Activated CD4-positive, alpha-beta T cell treated with anti-CD3 and anti-CD28 coated beads, Interleukin-2, amount 10 ng/mL, durations not matched to agents 7 days and 5 days (primary cell): ENCODE measurements at places on chromosomes 12 and 14.

GRCh38 chr12:93682846-93683261 is 5.7 kb downstream of the CRADD start:
- DNase-seq: no peak

DNA sequence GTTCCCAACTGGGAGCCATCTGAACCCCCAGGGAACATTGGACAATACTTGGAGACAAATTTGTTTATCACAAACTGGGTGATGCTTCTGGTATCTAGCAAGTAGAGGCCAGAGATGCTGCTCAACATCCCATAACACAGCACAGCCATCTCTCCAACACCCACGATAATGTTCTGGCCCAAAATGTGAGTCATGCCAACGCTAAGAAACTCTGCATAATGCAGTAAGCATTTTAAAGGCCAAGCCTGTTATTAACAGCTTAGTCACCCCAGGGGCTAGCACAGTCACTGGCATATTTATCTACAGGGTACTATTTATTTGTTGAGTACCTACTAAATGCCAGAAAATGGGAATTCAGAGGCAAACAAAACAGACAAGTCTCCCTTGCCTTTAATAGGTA is 873.1 kb upstream of the TMEM132C start:
- DNase-seq: no peak

DNA sequence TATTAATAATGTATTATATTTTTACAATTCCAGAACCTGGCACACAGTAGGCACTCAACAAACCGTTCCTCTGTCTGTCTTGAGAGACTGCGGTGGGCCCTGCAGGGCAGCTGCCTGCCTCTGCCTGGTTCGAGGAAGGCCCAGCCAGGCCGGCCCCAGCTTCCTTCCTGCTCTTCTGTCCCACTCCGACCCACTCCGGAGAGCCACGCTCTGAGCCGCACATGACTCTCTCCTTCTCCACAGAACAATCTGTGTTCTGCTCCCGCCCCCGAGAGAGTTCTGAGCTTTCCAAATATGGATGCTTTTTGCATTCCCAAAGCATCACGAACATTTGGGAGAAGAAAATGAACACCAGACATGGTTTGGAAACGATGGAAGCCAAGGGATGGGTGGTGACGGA is 57.3 kb downstream of the TTC7B start:
- no peak for DNase-seq

- DNase-seq: no peak
Observed at GRCh38 chr14:79734656-79735055, 476.6 kb downstream of the DIO2 start.

DNA sequence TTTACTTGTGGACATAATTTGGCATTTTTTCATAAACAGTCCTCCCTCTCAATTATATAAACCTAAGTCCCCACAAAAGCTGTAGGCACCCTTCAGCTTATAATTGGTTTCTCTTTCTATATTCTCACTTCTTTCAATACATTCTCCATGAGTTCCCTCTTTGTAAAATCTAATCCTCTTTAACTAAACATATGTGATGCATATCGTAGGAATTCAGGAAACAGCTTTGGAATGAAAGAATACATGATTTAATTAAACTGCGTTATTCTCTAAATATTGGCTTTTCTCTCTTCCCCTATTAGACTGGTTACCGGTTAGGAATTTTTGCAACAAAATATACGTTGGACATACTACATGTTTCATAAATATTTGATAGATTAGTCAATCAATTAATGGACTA is 1122.6 kb downstream of the FLRT2 start:
- no peak for DNase-seq
